Stimulated activated CD4-positive, alpha-beta T cell treated with anti-CD3 and anti-CD28 coated beads, Interleukin-1b, Interleukin-23, amount 100 ng/mL, for 1 hour (primary cell): ENCODE measurements at places on chromosomes 1 and 21.

DNA sequence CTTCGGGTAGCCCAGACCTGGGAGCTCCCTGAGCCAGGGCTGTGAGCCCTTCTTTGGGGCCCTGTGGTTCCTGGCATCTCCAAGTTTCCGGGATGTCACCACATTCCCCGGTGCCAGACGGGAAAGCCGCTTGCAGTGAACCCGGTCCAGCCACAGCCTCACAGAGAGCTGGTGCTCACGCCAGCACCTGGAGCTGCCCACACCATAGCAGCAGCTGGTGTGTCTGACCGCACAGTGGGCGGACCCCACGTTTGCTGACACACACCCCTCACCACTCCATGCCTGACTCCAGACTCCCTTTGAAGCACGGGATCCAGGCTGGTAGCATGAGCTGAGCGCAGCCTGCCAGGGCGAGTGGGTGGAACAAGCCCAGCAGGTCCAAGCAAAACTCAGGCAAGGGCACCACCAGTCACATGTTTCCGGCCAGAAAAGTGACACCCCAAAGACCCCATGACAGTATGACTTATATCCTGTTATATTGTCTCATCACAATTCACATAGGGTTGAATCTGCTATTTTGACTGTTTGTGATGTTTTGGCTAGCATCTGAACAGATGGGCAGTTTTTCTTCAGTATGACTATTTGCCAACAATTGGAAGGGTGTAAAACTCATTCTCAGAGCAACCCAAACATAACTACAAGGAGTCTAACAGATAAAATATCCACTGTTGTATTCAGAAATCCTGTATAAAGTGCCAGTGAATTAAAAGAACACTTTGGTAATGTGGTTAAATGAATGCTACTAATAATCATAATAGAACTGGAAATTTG, 285.4 kb downstream of the SMYD3 start:
- no peak for DNase-seq

- no peak for DNase-seq
These were observed 11.8 kb downstream of the TMEM240 start for GRCh38 chr1:1528301-1529267.

- DNase-seq: no peak
These were observed 16.6 kb downstream of the SAMD11 start for GRCh38 chr1:940107-941014.

GRCh38 chr1:14777516-14778506, 179.3 kb downstream of the KAZN start:
- DNase-seq: no peak

DNA sequence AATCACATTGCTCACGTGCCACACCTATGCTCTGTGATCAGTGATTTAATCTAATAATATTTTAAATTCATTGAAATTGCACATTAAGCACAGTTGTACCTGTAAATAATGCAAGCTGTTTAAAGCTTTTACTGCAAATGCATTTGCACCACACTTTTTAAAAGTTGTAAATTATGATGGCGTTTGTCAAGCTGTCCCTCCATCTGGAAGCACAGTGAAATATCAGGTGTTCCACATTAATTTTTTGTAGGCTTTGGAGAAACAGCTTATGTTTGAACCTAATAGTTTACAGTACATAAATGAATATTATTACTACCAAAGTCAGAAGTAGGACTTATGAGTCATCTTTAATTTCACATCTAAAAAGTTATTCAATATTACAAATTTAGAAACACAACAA, 3.0 kb upstream of the DPYD start:
- DNase-seq: no peak

DNA sequence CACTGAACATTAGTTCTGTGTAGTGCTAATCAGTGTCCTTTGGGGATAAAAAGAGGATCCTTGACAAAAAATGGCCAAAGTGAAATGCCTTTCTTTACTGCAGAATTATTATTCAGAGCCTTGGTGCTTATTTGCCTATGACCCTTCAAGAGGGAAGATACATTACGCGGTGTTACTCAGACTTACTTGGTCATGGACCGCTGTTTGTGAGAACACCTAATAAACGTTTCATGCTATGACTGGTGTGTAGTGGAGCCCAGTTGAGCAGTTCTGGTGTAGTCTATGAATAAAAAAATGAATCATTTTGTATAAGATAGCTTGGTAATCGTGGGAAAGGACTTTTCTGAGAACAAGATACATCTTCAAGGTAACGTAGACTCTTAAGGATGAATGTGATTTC, 8.3 kb downstream of the NFYC start:
- DNase-seq: no peak

DNA sequence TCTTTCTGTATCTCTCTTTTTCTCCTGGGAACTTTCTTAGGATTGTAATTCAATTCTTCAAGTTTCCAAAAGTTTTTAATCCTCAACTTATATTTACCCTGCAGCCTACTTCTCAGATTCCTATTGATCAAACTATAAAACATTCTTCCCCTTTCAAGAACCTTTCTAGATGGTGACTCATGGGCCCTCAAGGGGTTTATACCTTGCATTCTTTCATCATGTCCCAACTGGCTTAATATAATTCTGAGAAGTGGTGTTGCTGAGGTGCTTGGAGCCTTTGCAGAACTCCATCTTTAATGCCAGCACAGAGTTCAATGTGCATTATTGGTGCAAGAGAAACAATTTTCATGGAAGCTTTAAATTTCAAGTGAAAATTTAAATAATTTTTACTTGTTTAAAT, 273.4 kb downstream of the VAV3 start:
- no peak for DNase-seq

DNA sequence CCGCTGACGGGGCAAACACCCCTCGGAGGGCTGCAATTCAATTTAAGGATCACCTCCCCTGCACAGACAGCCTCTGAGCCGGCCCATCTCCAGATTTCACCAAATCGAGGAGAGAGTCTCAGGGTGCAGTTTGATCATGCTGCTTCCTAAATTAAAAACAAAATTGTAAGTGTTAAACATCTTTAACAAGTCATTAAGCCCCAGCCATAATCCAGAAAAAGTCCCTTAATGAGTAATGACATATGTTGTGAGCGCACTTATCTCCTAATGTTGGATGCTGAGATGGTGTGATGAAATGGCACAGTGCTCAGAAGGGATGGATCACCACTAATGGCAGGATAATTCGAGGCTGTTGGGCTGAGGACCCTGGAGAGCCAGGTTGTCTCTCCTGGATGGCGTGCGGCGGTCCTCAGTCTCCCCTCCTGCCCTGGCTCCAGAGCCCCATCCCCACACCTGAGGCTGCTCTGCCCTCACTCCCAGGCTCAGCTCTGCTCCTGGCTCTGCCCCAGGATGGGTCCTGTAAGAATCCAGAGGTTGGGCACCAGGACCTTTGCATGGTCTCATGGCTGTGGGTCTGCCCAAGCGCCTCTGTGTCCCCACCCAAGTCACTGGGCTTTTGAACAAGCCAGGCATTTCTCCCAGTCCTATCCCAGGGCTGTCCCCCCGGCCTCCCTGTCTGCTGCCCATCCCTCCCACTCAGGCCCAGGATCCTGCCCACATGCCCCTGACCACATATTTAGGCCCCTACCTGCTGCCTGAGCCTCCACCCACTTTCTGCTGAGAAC, 224.4 kb upstream of the POU3F1 start:
- DNase-seq: no peak

- DNase-seq: no peak
These were observed 59.1 kb downstream of the BCL9 start for GRCh38 chr1:147600119-147601111.

GRCh38 chr21:36959020-36959835, 7.2 kb downstream of the HLCS start:
- DNase-seq: no peak

DNA sequence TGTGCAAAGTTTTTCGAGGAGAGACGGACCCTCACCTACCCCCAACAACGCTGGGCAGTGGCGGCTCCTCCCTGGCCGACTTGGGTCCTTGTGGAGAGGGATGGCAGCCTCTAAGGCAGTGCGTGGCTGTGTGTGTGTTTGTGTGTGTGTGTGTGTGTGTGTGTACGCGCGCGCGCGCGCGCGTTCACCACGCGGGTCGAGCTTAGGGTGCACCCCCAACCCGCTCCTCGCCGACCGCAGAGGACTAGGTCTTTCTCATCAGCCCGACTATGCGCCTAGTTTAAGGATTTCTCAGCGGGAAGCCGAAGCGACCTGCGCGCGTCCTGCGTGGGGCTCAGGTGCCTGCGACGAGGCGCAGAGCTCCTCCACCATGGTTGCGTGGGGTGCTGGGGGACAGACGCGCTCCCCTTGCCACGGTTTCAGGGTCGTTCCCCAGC, 940 bp downstream of the SOX13 start:
- DNase-seq: no peak

DNA sequence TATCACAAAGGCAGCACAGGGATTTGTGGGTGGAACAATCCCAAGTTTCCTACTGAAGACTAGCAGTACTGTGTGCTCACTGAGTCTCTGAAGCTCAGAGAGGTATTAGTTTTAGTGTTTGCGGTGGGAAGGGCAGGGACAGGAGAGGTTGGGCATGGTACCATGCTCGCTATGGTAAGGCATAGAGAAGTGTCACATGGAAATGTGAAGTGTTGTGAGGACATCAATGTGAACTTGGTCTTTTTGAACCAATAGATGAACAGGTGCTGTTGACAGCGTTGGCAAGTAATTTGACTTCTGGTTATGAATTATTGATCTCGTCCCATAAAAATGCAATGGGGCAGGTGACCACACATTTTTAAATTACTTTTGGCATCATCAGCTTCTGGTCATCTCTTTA, 55.8 kb upstream of the ADAMTS1 start:
- DNase-seq: no peak

- no peak for DNase-seq
These were observed 144.0 kb downstream of the MAGI3 start for GRCh38 chr1:113534130-113534817.

DNA sequence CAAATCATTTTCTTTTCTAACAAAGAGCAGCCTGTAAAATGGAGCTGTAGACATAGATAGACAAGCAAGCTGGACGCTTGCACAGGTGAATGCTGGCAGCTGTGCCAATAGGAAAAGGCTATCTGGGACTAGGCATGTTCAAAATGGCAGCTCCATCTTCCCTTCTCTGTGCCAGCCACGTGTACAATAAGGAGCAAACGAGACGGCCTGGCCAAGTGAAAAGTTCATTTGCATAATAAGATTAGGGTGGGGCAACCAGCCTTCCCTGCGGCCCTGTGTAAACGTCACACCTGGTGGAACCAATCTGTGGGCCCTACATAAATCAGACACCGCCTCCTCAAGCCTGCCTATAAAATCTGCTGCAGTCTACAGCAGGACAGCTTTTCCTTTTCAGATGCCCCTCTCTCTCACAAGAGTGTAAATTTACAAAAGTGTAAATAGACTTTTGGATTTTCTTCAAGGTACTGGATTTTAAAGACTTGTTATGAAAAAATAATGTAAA, 16.6 kb upstream of the EDEM3 start:
- no peak for DNase-seq

DNA sequence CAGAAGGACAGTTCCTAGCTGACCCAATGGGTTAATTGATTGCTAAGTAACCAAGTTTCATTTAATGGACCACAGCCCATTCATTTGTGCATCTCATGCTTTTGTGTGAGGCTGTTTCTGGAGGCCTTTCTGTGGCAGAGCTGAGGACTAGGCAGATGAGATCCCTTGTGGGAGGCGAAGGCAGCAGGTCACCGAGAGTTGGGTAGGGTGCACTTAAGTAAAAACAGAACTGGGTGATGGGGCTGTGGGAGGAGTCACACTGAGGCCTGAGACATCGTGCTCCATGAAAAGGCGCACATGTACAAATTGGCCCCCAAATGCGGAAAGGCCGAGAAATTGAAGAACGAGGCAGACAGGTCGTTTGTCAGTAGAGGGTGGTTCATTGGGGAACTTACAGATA, 60.9 kb downstream of the S100B start:
- no peak for DNase-seq

DNA sequence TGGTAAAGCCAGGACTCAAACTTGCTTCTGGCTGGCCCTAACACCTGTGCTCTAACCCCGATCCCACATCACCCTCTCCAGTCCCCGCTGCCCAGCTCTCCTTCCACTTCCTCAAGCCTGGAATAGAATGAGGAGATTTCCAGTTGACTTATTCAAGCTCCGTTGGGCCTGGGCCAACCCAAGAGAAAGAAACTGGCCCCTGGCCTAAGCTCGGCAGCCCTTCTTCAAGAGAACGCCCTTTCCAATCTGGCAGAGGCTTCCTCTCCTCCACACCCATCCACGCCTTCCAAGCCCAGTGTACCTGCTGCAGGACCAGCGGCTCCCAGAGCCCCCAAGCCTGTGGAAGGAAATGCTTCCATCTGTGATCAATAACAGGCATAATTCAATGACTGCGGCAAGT, 51.9 kb downstream of the LRRN2 start:
- DNase-seq: no peak

DNA sequence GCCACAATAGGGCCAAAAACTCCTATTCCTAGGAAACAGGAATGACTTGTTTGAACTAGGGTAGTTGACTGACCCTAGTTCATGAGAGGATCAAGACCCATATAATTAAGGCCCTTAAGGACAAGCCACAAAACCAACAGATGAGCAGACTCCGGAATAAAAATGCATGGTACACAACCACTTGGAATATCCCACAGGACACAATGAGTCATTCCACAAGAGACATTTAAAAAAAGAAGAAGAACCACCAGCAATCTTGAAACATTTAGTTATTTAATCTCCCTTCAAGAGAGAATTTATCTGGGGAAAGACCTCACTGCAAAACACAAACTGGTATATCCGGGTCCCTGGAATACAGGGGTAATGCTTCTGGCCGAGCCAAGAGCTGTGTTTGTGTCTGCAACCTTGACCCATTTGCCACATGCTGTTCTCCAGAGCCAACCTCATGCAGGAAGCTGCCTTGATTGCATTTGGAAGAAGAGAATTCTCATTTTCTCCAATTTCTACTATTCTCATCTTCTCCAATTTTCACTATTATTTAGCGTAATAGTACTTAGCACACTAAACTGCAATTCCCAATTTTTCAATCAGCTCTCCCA, 135.5 kb downstream of the TGFBR3 start:
- no peak for DNase-seq

- DNase-seq: no peak
These were observed 99.6 kb upstream of the CACNA1E start for GRCh38 chr1:181383695-181384094.

DNA sequence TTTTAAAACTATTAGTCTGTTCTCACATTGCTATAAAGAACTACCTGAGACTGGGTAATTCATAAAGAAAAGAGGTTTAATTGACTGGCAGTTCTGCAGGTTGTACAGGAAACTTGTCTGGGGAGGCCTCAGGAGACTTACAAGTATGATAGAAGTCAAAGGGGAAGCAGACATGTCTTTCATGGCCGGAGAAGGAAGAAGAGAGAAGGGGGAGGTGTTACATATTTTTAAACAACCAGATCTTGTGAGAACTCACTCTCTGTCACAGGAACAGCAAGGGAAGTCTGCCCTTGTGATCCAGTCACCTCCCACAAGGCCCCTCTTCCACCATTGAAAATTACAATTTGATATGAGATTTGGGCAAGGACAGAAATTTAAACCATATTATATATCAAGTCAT, 55.9 kb downstream of the CLIC4 start:
- DNase-seq: no peak

- no peak for DNase-seq
These were observed 7.3 kb upstream of the JUN start for GRCh38 chr1:58791106-58791505.

GRCh38 chr1:228321895-228322294, 84.7 kb downstream of the TRIM11 start:
- DNase-seq: no peak
